SJSA1 (cell line): ENCODE measurements at places on chromosomes 4 and X. TPM values are rescaled to one million over a fixed set of nuclear protein-coding genes. Genes with fewer than 3 reads are reported as not detected.

DNA sequence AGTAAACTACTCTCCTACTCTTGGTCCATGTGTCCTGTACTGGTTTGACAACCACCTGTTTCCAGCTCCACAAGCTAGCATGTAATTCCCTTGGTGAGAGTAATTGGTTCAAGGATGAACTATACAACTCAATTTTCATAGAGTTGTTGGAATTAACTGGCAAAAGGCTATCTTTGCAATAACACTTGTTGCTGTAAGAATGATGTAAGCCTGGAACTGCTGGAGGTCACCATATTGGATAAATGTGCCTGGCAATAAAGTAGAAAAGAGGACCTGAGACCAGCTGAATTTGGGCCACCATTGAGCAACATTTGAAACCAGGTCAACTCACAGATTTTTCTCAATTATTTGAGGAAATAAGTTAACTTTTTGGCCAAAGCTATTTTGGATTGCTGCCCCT, 175.5 kb downstream of the CAMK2D start:
- no peak overlapping the region for H3K27ac ChIP-seq
- H3K27me3 ChIP-seq = no peaks in the 10 kb centered on the region
- H3K4me3 ChIP-seq = no peak overlapping the region
- H3K4me1 ChIP-seq = no peaks in the 10 kb centered on the region
- H3K36me3 ChIP-seq = no peaks in the 10 kb centered on the region

DNA sequence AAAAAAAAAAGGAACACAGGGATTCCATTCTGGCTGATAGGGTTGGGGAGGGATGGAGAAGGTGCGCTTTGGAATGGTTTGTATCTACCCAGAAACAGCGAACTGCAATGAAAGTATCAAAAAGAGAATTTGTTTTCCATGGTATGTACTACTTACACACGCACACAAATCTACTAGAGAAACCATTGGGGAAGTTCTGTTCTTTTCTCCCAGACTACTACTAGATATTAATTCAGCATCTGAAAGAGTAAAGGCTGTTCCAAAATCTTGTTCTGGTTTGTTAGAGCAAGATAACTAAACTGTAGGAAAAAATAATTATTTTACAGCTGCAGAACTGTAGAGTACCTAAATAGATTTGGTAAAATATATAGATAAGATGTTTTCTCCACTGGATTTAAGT, 118.4 kb downstream of the CBR4 start:
- peaks cover 10% of the 10 kb centered on the region for H3K4me1 ChIP-seq
- H3K27ac ChIP-seq = no peak overlapping the region
- no peak for DNase-seq
- H3K27me3 ChIP-seq = no peaks in the 10 kb centered on the region

- H3K4me1 ChIP-seq = no peaks in the 10 kb centered on the region
- peaks cover 5% of the 10 kb centered on the region; the same call in 1 of the 2 replicates for H3K27me3 ChIP-seq
- H3K4me3 ChIP-seq = no peak overlapping the region
- DNase-seq = no peak
- no peaks in the 10 kb centered on the region for H3K36me3 ChIP-seq
- no peak overlapping the region for H3K27ac ChIP-seq
Measured at GRCh38 chr4:121597346-121597934, 99.3 kb downstream of the ANXA5 start.

DNA sequence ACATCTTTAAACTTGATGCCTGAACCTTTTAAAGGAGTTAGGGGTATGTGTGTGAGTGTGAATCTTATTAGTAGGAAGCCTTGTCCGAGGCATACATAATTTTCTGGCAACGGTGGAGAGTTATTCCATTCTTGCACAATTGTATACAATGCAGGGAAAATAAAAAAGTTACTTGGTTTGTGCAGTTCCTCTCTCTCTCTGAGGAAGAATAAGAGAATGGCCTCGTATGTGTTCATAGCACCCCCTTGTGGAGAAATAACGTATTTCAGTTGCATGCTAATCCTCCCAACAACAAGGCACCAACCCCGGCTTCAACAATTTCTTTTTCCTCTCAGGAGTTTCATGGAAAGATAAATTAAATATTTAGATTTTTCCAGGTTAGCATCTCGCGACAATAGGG, 33.7 kb upstream of the FGF13 start:
- H3K36me3 ChIP-seq = no peaks in the 10 kb centered on the region
- no peaks in the 10 kb centered on the region for H3K27me3 ChIP-seq
- H3K4me1 ChIP-seq = peaks cover 6% of the 10 kb centered on the region
- no peak overlapping the region for H3K4me3 ChIP-seq
- no peak overlapping the region for H3K27ac ChIP-seq
- peak; percentile 28 for DNase-seq

DNA sequence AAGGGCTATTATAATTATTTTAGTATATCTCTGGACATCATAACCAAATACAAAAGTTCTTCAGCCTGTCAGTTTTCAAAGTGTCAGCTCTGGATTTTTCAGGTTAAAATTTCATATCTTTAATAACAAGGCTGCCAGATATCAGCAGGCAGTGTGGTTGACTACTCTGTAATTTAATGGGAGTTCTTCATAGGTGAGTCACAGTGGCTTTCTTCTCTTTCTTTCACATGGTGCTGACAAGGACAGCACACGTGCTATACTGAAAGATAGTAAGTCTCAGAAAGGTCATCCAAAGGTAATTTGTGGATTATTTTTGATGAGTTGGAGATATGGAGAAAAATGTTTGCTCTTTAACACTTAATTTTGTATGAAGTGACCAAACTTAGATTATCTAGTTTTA, 43.2 kb downstream of the GALNT7 start:
- no peak overlapping the region for H3K4me3 ChIP-seq
- peaks cover 29% of the 10 kb centered on the region for H3K4me1 ChIP-seq
- H3K27ac ChIP-seq = 0 out of 2 replicates have a peak overlapping the region, but pooled peaks have one; percentile 7
- H3K36me3 ChIP-seq = no peaks in the 10 kb centered on the region

DNA sequence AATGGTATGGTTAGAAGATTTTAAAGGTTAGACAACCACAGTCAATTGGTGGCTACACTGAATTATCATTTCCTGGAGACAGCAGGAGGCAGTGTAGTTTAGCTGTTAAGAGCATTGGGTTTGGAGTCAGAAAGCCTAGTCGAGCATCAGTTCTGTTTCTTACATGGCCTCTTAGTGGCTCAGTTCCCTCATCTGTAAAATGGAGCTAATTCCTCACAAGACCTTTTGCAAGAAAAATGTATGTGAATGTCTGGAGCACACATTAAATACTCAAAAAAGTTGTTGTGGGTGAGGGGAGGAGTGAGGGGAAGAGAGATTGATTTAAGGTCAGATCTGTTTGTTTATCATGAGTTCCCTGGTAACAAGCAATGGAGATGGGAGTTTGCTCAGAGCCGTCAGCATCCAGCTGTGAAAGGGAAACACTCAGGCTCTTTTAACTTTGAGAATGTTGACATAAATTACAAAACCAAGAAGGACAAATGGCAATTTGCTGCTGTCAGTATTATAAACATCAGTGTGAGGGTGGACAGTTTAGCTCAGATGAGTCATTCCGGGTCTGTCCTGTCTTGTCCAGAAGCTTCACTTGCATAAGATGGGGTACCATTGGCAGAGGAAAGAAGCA, 98.2 kb upstream of the PGRMC2 start:
- H3K36me3 ChIP-seq = no peaks in the 10 kb centered on the region
- DNase-seq = peak; percentile 68
- H3K4me1 ChIP-seq = peaks cover 55% of the 10 kb centered on the region
- peak overlapping the region; percentile 95 for H3K27ac ChIP-seq
- H3K4me3 ChIP-seq = no peak overlapping the region

ERVMER34-1 gene
- not detected in 2 replicates for total RNA-seq

PCYT1B gene
- not detected in 2 replicates for total RNA-seq

TIGD4 gene
- 0.18 TPM in 1 of 2 replicates, not detected in the other for total RNA-seq

TMPRSS11B gene
- total RNA-seq = not detected in 2 replicates
